ENCODE measurements at places on chromosomes 2 and 18.

DNA sequence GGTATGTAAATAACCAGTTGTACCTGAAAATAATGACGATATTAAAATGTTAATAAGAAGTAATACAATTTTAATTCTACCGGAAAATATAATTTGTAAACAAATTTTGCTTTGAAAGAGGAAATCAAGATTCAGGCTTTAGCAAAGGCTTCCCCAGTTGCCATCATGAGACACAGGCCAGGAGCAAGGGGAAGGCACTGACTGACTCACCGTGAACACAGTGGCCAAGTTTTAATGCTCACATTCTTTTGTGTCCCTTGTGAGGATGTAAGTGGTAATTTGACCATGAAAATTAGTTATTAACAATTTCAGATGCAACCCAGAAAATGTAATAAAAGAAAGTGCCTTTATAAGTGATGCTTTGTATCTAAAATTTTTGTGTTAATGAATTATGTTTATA lies 164.1 kb downstream of the GREB1L start:
- DNase-seq, result no peak

DNA sequence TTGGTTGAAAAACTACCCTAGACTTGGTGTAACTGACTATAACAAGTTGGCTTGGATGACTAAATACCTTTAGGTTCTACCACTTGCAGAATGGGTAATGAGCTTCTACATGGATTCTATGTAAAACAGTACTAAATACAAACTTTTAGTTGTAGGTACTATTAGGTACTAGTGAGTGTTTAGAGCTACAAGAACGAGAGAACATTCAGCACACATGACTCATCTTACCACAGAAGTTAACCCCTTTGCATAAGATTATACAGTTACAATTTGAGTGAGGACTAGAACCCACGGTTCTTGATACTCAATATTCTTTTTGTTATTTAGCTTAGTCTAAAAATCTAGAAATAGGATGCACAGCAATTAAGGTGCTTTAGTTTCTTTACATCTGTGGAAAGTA lies 101.7 kb upstream of the TFCP2L1 start:
- no peak for DNase-seq

GRCh38 chr2:68282811-68283418 lies 30.6 kb upstream of the PPP3R1 start:
- peak; percentile 48 for DNase-seq

DNA sequence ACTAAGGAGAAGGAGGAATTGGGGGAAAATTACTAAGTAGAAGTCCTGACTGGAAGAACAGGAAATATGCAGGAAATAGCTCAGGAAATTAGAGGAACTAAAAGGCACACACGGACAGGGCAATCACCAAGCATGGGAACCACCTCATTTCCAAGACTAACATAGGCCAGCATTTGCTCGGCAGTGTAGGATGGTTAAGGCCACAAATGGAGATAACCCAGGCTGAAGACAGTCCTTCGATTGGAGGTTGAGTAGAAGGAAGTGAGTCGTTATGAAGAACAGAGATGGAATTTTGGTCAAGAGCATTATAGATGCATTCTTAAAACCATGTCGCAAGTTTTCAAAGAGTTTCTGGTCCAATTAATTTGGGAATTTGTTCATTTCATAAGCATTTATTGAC lies 401.4 kb downstream of the ALK start:
- DNase-seq, result no peak

- DNase-seq, result no peak
Measured at GRCh38 chr2:165472922-165473321, 3.4 kb downstream of the CSRNP3 start.

DNA sequence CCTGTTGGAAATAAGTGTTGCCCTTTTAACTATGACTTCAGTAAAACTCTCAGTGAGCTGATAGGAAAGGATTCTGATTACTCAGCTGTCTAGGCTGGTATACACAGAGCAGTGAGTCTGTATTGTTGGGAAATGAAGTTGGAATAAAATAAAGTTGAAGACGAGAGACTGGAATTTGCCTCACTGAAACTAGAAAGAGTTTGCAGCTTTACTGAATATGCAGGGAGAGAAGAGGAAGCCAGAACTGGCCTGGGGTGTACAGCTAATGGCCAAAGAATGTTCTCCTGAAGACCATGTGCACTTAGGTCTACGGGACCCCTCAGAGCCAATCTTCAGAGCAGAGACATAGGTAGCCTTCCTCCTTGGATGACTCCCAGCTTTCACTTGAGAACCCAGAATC lies 26.5 kb downstream of the EIF4E2 start:
- DNase-seq, result no peak

GRCh38 chr2:200471928-200472645 lies 37.8 kb downstream of the KCTD18 start:
- DNase-seq, result no peak

DNA sequence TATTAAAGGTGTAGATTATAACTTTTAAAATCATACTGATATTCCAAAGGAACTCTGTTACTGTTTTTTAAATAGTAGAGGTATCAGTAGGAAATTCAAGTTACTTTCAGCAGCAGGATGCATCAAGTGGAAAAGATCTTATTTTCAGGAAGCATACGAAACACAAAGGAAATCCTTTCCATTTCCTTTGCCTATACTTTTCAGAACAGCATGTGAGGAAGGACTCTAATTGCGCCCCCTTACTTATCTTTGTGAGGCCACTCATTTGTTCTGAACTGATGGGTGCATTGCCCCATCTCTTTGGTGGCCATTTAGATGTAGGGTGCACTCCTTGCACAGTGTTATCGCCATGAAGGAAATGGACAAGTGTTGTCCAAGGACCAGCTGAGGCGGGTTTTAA lies 145.3 kb downstream of the BABAM2 start:
- no peak for DNase-seq

- no peak for DNase-seq
Measured at GRCh38 chr2:223594831-223595230, 7.3 kb downstream of the SCG2 start.

DNA sequence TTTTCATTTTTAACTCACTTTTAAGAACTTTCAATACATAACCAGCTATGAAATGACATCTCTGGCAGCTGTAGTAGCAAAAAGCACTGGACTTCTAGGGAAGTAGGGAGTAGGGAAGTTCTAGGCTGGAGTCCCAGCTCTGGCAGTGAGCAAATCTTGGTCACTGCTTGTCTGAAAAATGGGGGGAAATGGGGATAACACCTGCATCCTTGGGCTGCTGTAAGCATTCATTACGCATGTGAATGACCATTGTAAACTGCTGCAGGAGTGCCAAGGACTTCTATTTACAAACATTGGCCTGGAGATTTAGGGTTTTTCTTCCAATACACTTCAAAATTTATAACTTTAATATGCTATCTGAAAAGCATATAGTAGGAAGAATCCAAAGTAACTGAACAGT lies 972 bp upstream of the MPP4 start:
- DNase-seq, result no peak

DNA sequence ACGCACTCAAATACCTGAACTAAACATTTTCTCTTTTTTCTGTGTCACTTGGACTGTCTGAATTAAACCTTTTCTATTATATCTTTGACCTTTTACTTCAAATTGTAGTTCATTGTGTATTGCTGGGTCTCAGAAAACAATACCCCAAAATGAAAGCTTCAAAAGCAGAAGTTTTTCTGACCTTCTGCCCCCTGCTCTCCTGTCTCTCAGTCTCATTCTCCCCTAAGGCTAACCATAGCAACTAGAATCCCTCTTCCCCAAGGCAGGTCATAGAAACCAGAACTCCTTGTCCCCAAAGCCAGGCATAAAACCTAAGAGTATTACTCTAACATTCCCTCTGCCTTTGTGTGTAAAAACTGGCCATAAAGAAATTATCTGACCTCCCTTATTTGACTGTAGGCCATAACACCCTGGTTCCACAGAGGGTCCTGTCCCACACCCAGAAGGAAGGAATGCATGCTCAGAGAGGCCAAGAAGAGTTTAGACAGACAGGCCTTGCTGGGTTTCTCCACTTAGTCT lies 93.5 kb upstream of the B3GNT2 start:
- no peak for DNase-seq

GRCh38 chr2:69154106-69154505 lies 141.1 kb downstream of the ANTXR1 start:
- DNase-seq, result no peak

- DNase-seq, result peak; percentile 45
Measured at GRCh38 chr18:79926715-79927606, 24.5 kb downstream of the SLC66A2 start.

DNA sequence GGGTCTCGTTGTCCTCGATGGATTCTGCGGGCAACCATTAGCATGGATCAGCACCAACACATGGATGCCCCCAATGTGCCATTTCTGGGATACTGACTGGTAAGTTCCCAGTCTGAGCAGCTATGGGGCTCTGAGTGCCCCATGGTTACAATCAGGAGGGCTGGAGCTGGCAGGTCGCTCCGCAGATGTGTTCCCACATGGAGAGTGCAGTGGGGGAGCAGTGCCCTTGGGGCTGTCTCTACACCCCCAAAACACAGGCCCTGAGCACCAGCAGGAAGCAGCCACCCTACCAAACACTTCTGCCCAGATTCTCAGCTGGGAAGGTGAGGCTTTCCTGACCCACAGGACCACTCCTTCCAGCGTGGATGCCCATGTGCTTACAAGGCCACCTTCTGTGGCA lies 8.0 kb downstream of the NGEF start:
- no peak for DNase-seq

- DNase-seq, result no peak
Measured at GRCh38 chr2:20366672-20367116, 16.1 kb upstream of the PUM2 start.

GRCh38 chr18:48412339-48412929 lies 3.3 kb upstream of the ZBTB7C start:
- peak; percentile 13 for DNase-seq

- no peak for DNase-seq
Measured at GRCh38 chr2:109087055-109087663, 41.8 kb upstream of the SH3RF3 start.

DNA sequence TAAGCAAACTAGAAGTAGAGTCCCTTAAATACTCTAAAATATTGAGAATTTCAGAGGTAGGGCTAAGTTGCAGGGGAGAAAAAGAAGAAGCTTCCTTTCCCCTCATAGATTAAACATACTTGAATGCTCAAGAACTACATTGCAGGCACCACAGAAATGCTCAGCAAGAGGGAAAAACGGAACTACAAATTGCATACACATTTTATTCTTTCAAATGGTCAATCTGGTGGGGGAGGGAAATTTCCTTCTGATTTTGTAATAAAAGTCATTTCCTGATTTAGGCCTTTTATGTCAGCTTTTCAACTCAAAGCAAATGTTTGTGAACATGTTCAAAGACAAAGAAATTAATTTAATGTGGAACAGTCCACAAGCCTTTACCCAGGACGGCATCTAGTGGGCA lies 33.0 kb downstream of the FARSB start:
- no peak for DNase-seq

DNA sequence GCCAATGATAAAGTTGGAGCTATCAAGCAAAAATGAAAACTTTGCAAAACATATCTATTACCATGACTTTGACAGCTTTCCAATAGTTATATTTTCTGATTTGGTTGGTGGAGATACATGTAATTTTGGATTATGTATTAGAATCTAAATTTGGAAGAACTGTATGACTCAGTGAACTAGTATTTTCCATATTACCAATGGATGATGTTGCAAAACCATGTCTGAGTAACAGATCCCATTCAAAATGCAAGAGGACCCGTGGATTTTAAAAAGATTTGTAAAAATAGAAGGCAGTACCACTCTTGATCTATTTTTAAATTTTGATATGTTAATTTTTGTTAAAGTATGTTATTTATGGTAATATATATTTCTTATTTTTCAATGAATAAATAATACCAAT lies 83.0 kb downstream of the TAF4B start:
- DNase-seq, result no peak

DNA sequence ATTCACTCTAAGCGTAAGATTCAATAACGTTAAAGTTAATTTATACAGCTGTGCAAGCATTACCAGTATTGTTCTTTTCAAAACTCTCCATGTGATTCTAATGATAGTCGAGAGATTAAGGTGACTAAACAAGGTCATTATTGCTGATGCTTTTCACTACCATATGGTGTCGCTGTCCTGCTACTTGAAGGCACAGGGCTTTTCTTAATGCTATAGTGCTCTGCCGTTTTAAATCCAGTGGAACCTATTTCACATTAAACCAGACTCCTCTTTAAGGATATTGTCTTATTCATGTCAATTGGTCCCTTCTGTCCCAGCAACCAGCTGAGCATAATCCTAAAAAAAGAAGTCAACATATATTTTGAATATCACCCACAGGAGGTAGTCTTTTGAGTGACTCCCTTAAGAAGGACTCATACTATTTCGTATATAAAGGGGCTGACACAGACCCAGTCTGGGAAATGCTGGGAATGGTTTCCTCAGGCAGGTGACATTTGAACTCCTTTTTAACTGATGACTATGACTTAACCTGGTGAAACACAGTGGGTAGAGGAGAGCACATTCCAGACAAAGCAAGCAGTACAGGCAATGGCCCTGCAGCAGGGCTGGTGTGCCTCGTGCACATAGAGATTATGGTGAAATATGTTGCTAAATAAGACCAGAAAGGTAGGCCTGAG lies 53.9 kb upstream of the CYTIP start:
- DNase-seq, result peak; percentile 46

DNA sequence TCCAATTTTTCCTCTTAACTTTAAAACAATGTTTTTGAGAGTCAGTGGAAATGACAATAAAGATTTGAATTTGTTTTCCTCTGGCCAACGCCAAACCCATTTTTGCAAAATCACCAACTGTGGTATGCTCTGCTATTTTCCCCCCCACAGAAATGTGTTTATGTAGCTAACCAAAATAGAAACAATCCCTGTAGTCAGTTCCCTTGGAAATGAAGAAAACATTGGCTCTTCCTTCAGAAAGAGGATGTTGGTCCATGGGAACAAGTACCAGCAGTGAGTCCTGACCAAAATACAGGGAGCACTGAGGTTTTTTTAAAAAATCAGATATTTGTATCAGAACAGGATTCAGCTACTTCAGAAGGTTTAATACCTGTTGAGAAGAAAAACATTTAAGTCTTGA lies 65.3 kb downstream of the SLC40A1 start:
- DNase-seq, result no peak

GRCh38 chr2:88683160-88684021 lies 8.1 kb upstream of the RPIA start:
- no peak for DNase-seq

DNA sequence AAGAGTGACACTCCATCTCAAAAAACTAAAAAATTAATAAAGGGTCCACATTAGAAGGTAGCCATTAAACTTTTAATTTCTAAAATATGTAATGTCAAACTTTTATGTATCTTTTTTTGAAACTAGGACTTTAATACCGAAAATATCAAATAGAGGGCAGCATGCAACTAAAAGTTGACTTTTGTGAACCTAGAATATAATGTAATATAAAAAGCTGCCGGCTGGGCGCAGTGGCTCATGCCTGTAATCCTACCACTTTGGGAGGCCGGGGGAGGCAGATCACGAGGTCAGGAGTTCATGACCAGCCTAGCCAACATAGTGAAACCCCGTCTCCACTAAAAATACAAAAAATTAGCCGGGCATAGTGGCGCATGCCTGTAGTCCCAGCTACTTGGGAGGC lies 62.8 kb downstream of the INO80D start:
- DNase-seq, result no peak

GRCh38 chr2:10395893-10396292 lies 52.2 kb downstream of the ODC1 start:
- DNase-seq, result no peak

- DNase-seq, result no peak
Measured at GRCh38 chr2:59594671-59595222, 958.7 kb downstream of the BCL11A start.
